Uterine smooth muscle cell (primary cell): ENCODE measurements at places on chromosomes 7 and 10. TPM values are rescaled to one million over a fixed set of nuclear protein-coding genes. Genes with fewer than 3 reads are reported as not detected.

Gene NPSR1
- not detected in 2 replicates for total RNA-seq

Gene ADRA2A
- total RNA-seq, result 0.22 and 2.0 TPM in 2 replicates

Gene GPC2
- total RNA-seq, result 1.2 and 2.2 TPM in 2 replicates

Gene ZDHHC6
- 32.4 and 34.0 TPM in 2 replicates for total RNA-seq

Gene EEPD1
- 8.2 and 10.1 TPM in 2 replicates for total RNA-seq

Gene ATG9B
- 0.11 and 0.12 TPM in 2 replicates for total RNA-seq

Gene ERV3-1
- 4.8 and 7.0 TPM in 2 replicates for total RNA-seq

Gene COBL
- under 0.01 TPM in 2 replicates for total RNA-seq

Gene FOXI2
- total RNA-seq, result not detected in 2 replicates

Gene VSTM2A
- not detected in 2 replicates for total RNA-seq

Gene RPEL1
- under 0.01 and 0.11 TPM in 2 replicates for total RNA-seq

Gene MUC12
- total RNA-seq, result 0.37 and 0.44 TPM in 2 replicates

Gene C10orf62
- total RNA-seq, result 0.11 and 0.37 TPM in 2 replicates

Gene GJC3
- not detected in 2 replicates for total RNA-seq

Gene GPR85
- total RNA-seq, result 8.6 TPM in 2 replicates

Gene TRA2A
- total RNA-seq, result 31.1 and 31.6 TPM in 2 replicates

Gene BTBD16
- total RNA-seq, result not detected in 2 replicates

Gene SPDYE5
- total RNA-seq, result 0.11 and 0.12 TPM in 2 replicates

Gene OSBPL3
- total RNA-seq, result 19.4 and 23.9 TPM in 2 replicates

Gene SLC18A3
- total RNA-seq, result not detected in 2 replicates

Gene INTS15
- 7.1 and 8.1 TPM in 2 replicates for total RNA-seq

Gene ANXA7
- total RNA-seq, result 148 and 211 TPM in 2 replicates

Gene SORCS3
- total RNA-seq, result under 0.01 TPM in 1 of 2 replicates, not detected in the other

Gene PAX4
- total RNA-seq, result not detected in 2 replicates

Gene SPDYE2
- not detected in 2 replicates for total RNA-seq

Gene IFIT2
- 8.2 and 14.2 TPM in 2 replicates for total RNA-seq
